ENCODE measurements at places on chromosomes 11 and 22.
A peak's percentile ranks its signal among the peaks of the same experiment; 100 is the strongest.

DNA sequence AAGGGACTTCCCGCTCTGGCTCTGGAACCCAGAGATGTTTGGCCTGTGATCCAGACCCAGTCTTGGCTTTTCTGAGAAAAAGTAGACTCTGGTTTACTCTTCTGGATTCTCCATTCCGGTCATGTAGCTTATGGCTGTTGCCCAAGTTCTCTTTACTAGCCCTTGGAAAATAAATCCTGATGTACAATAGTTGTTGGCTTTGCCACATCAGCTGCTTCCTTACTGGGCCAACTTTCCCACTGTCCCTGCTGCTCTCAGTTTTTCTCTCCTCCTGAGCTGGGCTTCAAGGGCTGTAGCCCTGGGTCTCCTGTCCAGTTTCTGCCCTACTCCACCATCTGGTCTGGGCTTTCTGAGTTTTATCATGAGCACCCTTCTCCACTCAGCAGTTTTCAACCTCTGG, 12.5 kb downstream of the PATZ1 start:
- DNase-seq, result no peak

- no peak for DNase-seq
Observed at GRCh38 chr11:67999201-67999629, 4.7 kb downstream of the UNC93B1 start.

DNA sequence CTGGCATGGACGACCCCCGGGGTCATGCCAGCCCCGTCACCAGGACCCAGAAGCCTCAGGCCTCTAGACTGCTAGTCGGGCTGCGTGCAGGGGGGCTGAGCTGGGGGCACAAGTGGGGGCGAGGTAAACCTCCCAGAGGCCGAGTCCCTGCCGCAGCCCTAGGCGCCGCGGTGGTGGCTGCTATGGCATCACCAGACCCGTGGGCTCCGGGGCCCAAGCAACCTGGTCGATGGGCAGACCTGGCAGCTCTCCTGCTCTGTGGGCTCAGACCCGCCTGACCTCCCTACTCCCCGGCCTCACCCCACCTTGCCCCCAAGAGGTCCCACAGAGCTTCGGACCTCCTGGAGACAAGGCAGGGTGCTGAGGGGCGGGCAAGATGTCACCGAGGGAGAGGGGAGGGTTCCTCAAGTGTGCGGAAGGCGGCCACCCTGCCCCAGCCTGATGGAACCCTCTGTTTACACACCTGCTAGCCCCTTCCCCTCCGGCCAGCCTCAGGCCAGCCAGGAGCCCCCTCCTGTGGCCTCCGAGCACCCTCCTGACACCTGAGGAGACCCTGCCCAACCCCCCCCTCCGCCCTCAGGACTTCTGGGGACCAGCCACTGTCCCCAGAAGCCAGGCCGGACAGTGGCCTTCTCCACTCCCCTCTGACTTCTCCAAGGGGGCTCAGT, 9.4 kb downstream of the IGF2 start:
- no peak for DNase-seq

DNA sequence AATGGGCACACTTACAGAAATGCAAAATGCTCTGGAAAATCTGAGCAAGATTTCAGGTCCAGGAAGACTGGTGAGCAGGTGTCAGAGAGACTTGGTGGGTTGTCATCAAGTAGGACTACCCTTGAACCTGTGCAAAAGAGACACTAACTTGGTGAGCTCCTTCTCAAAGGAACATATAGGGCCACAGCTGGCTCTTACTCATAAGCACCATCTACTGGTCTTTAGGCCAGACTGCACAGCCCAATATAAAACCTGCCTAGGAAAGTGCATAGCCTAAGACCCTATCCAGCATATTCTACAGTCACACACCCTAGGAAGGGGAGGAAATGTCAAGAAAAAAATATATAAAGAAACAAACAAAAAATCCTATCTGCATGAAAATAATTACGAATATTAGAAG, 18.2 kb upstream of the OR10W1 start:
- peak; percentile 29 for DNase-seq

GRCh38 chr11:31417357-31417756, 47.7 kb downstream of the DNAJC24 start:
- no peak for DNase-seq

- DNase-seq, result no peak
Observed at GRCh38 chr11:35066783-35067423, 72.1 kb upstream of the CD44 start.

GRCh38 chr11:134363592-134363991, 31.8 kb downstream of the GLB1L2 start:
- no peak for DNase-seq

- DNase-seq, result no peak
Observed at GRCh38 chr11:46905806-46906205, 12.5 kb downstream of the LRP4 start.

GRCh38 chr11:47162426-47162825, 14.3 kb downstream of the ARFGAP2 start:
- no peak for DNase-seq

- peak; percentile 42 for DNase-seq
Observed at GRCh38 chr11:34358728-34359547, 1.1 kb upstream of the ABTB2 start.

DNA sequence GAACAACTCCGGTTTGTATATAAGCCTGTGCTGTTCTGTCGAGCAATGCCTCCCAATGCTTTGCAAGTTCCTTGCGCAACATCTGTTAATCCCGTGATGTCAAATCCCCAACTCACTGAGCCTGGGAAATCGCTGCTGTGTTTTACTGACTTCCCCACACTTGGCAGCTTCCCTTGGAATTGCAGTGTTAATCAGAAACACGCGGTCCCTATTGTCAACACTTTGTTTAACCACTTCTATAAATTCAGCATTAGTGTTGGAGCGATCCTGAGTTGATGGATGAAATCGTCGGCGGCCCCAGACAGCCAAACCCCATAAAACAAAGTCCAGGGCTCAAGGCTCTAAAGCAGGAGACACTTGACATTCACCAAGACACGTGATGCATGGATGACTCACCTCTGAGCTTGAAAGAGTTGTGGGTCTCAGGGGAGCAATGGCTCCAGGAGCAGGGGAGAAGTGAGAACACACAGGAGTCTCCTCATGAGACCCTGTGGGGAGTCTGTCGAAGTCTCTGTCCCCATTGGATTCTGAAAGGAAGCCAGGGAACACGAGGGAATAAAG, 555.3 kb downstream of the MIAT start:
- no peak for DNase-seq

GRCh38 chr11:73982595-73982989, at the start of gene UCP2:
Gene UCP2, minus strand, starts transcription at chr11:73982843. Its CDS starts 4,465 bp downstream, at chr11:73978378.
- peak; percentile 91 for DNase-seq

DNA sequence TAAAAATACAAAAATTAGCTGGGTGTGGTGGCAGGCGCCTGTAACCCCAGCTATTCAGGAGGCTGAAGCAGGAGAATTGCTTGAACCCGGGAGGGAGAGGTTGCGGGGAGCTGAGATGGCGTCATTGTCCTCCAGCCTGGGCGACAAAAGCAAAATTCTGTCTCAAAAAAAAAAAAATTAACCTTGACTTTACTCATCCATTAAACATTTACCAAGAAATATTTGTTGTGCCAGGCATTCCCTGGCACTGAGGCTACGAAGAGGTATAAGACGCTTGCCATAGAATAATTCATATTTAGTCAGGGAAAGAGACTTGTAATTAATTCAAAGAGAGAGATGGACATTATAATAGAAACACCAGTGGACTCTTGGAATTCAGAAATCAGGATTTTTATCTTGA, 13.2 kb upstream of the PAFAH1B2 start:
- DNase-seq, result no peak

DNA sequence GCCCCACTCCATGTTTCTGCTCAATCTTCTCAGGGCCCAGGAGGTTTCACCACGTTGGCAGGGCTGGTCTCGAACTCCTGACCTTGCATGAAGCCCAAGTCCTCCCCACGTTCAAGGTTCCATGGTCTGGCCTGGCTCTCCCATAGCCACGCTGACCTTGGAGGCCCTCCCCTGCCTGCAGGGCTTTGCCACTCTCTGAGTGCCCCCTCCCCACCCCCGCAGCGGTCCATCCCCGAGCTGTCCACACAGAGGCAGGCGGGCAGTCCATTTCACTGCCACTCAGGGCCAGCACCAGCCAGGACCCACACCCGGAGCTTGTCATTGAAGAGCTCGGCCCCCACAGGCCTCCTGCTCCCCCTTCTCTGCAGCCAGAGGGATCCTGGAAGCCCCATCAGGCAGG, 30.7 kb downstream of the ARHGAP8 start:
- no peak for DNase-seq

DNA sequence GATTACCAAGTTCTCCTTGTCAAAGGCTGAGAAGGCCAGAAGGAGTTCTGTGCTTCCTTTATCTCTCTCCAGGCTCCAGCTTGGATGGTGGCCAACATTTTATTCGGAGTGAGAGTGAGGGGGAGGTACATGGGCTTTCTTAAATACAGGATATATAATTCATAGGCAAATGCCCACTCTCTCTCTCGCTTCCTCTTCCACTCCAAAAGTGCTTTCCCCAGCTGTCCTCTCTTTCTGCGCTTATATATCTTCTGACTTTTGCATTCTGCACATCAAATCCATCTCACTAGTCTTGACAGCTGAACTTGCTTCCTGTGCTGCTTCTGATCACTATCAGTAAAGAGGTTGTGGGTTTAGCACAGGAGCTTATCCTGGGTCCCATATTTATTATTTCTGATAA, 125.4 kb upstream of the ARHGAP20 start:
- DNase-seq, result no peak

- no peak for DNase-seq
Observed at GRCh38 chr11:119539583-119539982, 116.6 kb upstream of the THY1 start.

DNA sequence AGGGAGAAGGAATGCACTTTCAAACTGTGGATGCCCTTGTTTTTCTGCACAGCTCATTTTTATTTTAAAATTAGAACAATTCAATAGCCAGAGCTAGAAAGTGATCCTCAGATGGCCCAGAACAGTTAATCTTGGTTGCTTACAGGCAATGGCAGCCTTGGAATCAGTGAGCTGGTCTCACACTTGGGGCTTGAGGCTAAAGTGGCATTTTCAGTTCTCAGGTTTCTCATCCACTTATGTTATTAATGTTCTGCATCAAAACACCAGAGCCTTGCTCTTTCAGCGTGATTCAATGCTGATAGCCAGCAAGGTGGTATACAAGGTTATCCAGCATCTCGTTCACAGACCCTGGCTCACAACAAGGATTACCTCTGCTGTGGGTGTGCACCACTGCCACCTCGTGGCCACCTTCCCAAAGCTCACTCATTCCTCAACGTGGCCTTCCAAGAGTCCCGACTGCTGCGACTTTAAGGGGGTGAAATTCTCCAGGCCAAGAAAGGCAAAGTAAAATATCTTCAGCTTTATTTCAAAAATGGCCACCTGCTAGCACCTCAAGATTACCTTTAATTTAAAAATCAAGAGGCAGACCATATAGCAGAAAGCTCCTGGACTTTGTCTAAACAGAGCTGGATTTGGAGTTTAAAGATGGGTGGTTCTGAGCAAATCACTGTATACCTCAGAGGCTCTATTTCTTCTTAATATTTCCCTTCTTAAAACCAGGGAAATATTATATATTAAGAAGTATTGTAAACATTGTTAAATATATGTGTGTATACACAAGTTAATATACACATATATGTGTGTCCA, 34.2 kb upstream of the FSHB start:
- DNase-seq, result peak; percentile 69

GRCh38 chr11:115129473-115130289, 374.5 kb downstream of the CADM1 start:
- DNase-seq, result no peak

- DNase-seq, result no peak
Observed at GRCh38 chr22:24134090-24134846, 47.0 kb upstream of the SUSD2 start.

GRCh38 chr11:115716601-115717529, 212.7 kb upstream of the CADM1 start:
- DNase-seq, result no peak

- no peak for DNase-seq
Observed at GRCh38 chr22:37214731-37215030, 2.4 kb upstream of the SSTR3 start.

GRCh38 chr11:66936311-66936711, 21.9 kb downstream of the PC start:
- no peak for DNase-seq

DNA sequence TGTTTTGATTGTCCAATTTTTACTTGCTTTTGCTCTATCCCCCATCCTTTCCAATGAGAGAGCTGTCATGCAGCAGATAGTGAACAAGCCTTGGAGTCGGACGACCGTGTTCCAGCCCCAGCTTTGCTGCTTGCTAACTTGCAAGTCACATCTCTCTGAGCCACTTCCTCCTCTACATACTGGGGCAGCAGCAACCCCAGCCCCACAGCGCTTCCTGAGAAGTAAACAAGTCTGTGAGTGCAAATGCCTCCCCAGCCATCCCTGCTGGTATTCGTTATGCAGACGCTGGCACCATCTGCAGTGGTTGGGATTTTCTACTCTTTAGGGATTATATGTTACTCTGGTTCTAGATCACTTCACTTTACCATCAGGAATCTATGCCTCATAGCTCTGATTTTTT, 35.0 kb downstream of the TPBGL start:
- peak; percentile 59 for DNase-seq

Measured in iPS-NIHi11 (cell line).